ENCODE measurements at places on chromosomes 3 and 15. TPM values are rescaled to one million over a fixed set of nuclear protein-coding genes. Genes with fewer than 3 reads are reported as not detected.

GRCh38 chr3:55937301-55937700, 450.2 kb upstream of the WNT5A start:
- H3K27me3 ChIP-seq: no peaks in the 10 kb centered on the region
- no peak overlapping the region for H3K27ac ChIP-seq
- no peak for DNase-seq
- no peaks in the 10 kb centered on the region for H3K4me1 ChIP-seq
- no peaks in the 10 kb centered on the region for H3K36me3 ChIP-seq

GXYLT2 gene
- total RNA-seq: 0.52 TPM

APOD gene
- total RNA-seq: not detected

SOX14 gene
- not detected for total RNA-seq

- peak; percentile 66 for DNase-seq
- H3K4me1 ChIP-seq: peaks cover 21% of the 10 kb centered on the region
- peak overlapping the region; percentile 95 for H3K27ac ChIP-seq
- no peak overlapping the region for H3K4me3 ChIP-seq
- no peaks in the 10 kb centered on the region for H3K36me3 ChIP-seq
Observed at GRCh38 chr15:48946074-48946839, 17.5 kb downstream of the SHC4 start.

DNA sequence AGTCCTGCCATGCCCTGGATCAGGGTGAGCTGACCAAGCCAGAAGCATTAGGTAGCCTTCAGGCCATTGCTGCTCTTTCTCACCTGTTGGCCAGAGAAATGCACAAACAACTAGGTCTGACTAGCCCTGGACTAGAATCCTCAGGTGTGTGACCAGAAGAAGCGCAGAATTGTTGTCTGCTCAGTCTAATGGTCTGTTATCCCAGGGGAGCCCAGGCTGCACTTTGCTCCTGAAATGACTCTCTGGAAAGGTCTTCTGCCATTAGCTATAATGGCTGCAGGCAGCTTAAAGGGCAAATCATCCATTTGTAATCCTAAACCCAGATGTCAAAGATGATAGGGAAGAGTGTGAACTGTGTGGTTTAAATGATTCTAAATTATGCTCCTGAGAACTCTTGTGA, 246.1 kb downstream of the NFKBIZ start:
- H3K27me3 ChIP-seq: no peaks in the 10 kb centered on the region

GRCh38 chr3:152026033-152026556, 152.7 kb downstream of the SUCNR1 start:
- DNase-seq: peak; percentile 25
- H3K27me3 ChIP-seq: no peaks in the 10 kb centered on the region

Measured in Calu3 (cell line).